ENCODE measurements at places on chromosomes 12 and 14. TPM values are rescaled to one million over a fixed set of nuclear protein-coding genes. Genes with fewer than 3 reads are reported as not detected.

The SMOC1 gene
- total RNA-seq: 27.2 TPM

The CLEC1B gene
- total RNA-seq: not detected

The SAMD4A gene
- total RNA-seq: 15.7 TPM

The CPNE6 gene
- total RNA-seq: 27.2 TPM

The ADAM20 gene
- 9.4 TPM for total RNA-seq

The PXMP2 gene
- 17.8 TPM for total RNA-seq

The PRB2 gene
- not detected for total RNA-seq

The HOXC9 gene
- total RNA-seq: not detected

The PCK2 gene
- 2.2 TPM for total RNA-seq

The TDG gene
- total RNA-seq: 62.6 TPM

The FUT8 gene
- 137 TPM for total RNA-seq
